Naive B cell (primary cell): ENCODE measurements at places on chromosomes 4 and X.
A peak's percentile ranks its signal among the peaks of the same experiment; 100 is the strongest.

DNA sequence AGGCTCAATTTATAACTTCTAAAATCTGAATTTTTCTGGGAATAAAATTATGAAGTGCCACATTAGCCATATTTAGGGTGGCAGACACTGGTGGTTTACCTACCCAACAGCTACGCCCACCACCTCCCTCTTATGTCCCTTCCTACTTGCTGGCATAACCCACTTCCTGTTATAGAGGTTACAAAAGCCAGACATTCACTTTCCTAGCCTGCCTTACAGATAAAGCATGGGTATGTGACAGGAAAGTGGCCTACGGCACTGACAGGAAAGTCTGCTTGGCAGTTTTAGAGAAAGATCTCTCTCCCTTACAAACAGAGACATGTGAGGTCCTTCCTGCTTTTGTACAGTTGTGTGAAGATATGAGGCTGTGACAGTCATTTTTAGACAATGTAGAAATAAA is 12.4 kb downstream of the DDX53 start:
- no peak overlapping the region for H3K4me3 ChIP-seq
- DNase-seq, result no peak
- no peaks in the 10 kb centered on the region for H3K27me3 ChIP-seq
- H3K4me1 ChIP-seq, result no peaks in the 10 kb centered on the region

DNA sequence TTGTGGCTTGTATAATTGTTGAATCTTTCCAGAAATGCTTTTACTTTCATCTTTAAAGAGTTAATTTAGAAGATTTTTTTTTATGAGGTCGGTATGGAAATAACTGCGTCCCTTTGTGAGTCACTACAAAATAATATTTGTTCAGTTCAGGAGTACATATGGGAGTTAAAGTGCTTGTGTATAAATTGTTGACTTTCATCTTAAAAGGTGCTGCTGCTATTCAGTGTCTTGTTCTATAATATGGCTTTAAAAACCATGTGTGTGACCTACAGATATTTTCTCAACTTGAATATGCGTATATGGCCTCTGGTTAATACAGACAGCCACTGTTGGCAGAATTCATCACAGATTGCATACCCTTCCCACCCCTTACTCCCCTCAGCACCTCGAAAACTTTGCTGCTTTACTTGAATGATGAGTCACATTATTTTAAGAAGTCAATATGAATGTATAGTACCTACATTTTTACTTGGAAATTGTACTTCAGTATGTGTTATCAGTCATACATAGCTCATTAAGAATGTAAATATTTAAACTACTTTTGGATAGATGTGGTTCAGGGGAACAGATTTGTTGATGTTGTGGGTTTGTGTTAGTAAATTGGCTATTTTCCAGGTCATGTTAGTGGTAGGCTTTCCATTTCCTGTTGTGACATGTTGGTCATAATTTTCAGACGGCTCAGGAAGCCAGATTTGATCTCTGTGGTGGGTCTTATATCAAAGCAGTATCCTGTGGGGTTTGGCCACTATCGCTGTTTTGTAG is 1.5 kb downstream of the CLCN3 start:
- no peaks in the 10 kb centered on the region for H3K27me3 ChIP-seq
- H3K4me1 ChIP-seq, result peaks cover 30% of the 10 kb centered on the region
- peak overlapping the region; percentile 75 for H3K4me3 ChIP-seq
- peaks cover 7% of the 10 kb centered on the region for H3K36me3 ChIP-seq

- H3K4me3 ChIP-seq, result no peak overlapping the region
- peaks cover 31% of the 10 kb centered on the region for H3K36me3 ChIP-seq
These were observed 17.1 kb downstream of the DAPP1 start for GRCh38 chr4:99833756-99834155.

- H3K36me3 ChIP-seq, result peaks cover 7% of the 10 kb centered on the region
- H3K4me3 ChIP-seq, result peak overlapping the region; percentile 83
- no peak overlapping the region for H3K27ac ChIP-seq
- H3K27me3 ChIP-seq, result no peaks in the 10 kb centered on the region
These were observed 3.6 kb downstream of the ARAF start for GRCh38 chrX:47564438-47565085.

DNA sequence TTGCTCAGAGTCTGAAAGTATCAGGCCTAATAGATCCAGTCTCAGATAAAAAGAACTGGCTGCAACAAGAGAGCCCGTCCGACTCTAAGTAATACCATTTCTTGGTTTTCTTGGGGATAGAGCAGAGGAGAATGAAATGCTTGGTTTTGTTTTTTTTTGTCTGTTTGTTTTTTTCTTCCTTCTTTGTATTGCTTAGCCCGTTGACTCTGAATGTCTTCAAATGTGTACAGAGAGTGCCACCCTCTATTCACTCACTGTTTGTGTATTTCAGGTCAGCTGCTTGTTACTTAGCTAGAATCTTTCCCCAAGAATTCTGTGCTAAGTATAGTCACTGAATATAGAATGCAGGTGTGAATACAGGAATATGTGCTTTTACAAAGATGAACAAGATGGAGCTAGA is 5.7 kb upstream of the TMEM156 start:
- H3K36me3 ChIP-seq, result no peaks in the 10 kb centered on the region
- no peak overlapping the region for H3K4me3 ChIP-seq
- no peak for DNase-seq
- H3K4me1 ChIP-seq, result peaks cover 33% of the 10 kb centered on the region
- no peaks in the 10 kb centered on the region for H3K27me3 ChIP-seq

DNA sequence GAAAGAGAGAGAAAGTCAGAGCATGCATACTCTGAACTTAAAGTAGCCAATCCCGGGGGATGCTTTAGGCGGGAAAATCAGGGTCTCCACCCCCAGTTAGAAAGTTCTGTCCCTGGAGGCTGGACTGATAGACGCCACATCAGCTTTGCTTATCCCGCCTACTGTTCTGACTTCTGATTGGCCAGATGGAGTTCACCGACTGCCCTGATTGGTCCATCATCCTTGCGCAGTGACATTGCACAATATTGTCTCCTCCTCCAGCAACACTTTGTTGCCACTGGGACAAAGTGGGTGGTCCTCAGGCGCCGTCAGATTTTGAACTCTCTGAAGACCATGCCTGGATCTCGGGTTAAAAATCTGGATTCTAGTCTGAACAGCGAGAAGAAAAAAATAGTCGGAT is 50.3 kb downstream of the SSX3 start:
- DNase-seq, result no peak
- H3K4me1 ChIP-seq, result no peaks in the 10 kb centered on the region
- H3K27me3 ChIP-seq, result peaks cover 8% of the 10 kb centered on the region
- no peak overlapping the region for H3K27ac ChIP-seq
- no peaks in the 10 kb centered on the region for H3K36me3 ChIP-seq

DNA sequence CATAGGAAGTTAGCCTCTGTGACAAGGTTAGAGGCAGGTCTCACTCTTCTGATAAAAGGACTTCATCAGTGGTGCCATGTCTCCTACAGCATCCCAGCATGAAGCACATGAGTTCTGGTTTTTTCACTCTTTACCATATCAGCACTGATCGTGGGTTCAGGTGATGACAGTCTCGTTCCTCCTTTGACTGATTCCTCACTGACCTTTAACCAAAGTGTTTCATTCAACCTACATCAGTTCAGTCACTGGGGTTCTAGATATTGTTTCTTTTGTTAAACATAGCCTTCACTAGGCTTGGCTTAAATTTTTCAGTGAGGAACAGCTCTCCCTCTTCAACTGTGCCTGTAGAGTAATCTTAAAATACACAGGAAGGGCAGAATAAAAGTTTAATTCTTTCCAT is 9.6 kb upstream of the MAGEA8 start:
- no peak for DNase-seq
- no peaks in the 10 kb centered on the region for H3K4me1 ChIP-seq
- no peaks in the 10 kb centered on the region for H3K36me3 ChIP-seq
- H3K27me3 ChIP-seq, result peaks cover 6% of the 10 kb centered on the region
- no peak overlapping the region for H3K4me3 ChIP-seq
- no peak overlapping the region for H3K27ac ChIP-seq

DNA sequence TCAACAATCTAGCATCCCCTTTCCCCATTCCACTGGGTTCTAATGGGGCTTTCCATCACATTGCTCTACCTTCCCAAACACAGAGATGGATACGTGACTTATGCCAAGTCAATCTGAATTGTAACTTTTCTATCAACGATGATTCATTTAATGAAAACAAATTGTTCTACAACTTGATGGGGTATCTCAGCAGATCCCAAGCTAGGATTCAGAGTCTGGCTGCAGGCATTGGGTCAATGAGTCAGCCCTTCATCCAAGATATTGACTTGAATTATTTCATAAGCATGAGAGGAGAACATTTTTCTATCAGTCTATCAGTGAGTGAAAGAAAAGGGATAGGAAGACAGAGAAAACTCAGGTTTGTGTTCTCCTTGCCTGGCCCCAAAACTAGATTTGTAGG is 15.0 kb upstream of the HPGDS start:
- no peak for DNase-seq
- no peaks in the 10 kb centered on the region for H3K36me3 ChIP-seq
- H3K27ac ChIP-seq, result no peak overlapping the region
- no peak overlapping the region for H3K4me3 ChIP-seq
- no peaks in the 10 kb centered on the region for H3K4me1 ChIP-seq

GRCh38 chr4:73066445-73066844 is 3.1 kb downstream of the COX18 start:
- peak overlapping the region; percentile 83 for H3K27ac ChIP-seq
- H3K4me1 ChIP-seq, result peaks cover 14% of the 10 kb centered on the region
- H3K27me3 ChIP-seq, result no peaks in the 10 kb centered on the region
- no peak for DNase-seq

GRCh38 chr4:162016219-162016618 is 147.6 kb downstream of the FSTL5 start:
- H3K4me1 ChIP-seq, result no peaks in the 10 kb centered on the region
- H3K36me3 ChIP-seq, result no peaks in the 10 kb centered on the region
- H3K27me3 ChIP-seq, result no peaks in the 10 kb centered on the region
- H3K27ac ChIP-seq, result no peak overlapping the region

GRCh38 chr4:26558166-26558895 is 25.6 kb upstream of the TBC1D19 start:
- no peak for DNase-seq
- peaks cover 4% of the 10 kb centered on the region for H3K4me1 ChIP-seq
- no peak overlapping the region for H3K27ac ChIP-seq

- H3K4me1 ChIP-seq, result peaks cover 12% of the 10 kb centered on the region
- H3K27ac ChIP-seq, result no peak overlapping the region
- H3K4me3 ChIP-seq, result no peak overlapping the region
- DNase-seq, result peak; percentile 69
These were observed 74.7 kb downstream of the PAQR3 start for GRCh38 chr4:78864405-78865024.

DNA sequence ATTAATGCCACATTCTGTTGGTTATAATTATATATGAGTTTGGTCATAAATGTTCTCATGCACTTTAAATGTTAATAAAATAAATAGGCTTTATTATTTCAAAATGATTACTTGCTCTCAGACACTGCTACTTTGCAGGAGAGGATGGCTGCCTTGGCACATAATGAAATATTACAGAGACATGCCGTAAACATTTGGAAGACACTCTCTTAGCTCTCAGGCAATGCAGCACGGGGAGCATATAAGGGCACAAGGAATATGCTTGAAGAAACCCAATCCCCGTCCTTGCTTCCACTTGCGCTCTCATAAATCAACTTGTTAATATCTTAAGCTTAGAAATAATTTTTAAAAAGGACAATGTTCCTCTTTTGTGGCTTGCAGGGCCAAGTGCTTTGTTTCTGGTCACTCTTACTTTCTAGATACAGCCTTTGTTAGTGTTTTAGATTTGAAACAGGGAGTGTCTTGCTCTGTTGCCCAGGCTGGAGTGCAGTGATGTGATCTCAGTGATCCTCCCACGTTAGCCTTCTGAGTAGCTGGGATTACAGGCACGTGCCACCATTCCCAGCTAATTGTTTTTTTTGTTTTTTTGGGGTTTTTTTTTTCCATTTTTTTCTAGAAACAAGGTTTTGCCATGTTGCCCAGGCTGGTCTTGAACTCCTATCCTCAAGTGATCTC is 445.0 kb downstream of the SPRY1 start:
- no peaks in the 10 kb centered on the region for H3K27me3 ChIP-seq
- H3K27ac ChIP-seq, result no peak overlapping the region
- no peak overlapping the region for H3K4me3 ChIP-seq
- no peak for DNase-seq

DNA sequence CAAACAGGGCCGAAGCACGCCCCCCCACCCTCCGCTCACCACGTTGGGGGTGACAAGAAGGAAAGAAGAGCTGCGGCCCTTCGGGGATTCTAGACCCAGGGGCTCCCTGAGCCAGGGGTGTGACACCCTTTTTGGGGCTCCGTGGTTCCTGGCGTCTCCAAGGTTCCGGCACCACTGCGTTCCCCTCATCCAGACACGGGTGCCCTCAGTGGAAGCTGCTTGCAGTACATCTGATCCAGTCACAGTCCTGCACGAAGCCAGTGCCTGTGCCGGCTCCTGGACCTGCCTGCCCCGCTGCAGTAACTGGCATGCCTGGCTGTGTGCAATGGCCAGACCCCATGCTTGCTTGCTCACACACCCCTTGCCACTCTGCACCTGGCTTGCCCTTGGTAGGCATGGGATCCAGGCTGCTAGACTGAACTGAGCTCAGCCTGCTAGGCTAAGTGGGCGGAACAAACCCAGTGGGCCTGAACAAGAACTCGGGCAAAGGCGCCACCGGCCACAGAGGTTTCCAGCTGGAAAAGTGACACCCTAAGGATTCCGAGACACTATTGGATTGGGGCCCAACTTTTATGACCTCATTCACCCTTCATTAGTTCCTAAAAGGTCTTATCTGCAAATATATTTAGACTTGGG is 420.4 kb upstream of the AGA start:
- no peaks in the 10 kb centered on the region for H3K4me1 ChIP-seq
- no peak for DNase-seq
- H3K4me3 ChIP-seq, result no peak overlapping the region
- H3K36me3 ChIP-seq, result no peaks in the 10 kb centered on the region

DNA sequence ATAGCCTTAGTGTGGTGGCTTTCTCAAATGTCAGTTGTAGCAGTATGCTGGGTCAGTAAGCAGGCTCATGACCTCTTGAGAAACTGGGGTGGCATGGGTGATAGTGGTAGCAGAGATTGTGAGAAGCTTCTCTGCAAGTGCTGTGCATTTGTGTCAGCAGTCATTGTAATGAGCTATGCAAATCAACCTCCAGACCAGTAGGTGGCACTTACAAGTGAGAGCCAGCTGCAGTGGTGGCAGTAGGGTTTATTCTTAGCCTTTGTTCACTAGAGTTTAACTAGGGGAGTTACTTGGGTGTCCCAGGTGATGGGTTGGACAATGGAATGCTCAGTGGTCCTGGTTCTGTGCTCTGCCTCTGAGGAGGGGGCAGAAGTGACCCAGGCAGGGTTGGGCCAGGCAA is 818.7 kb downstream of the PCDH7 start:
- H3K27me3 ChIP-seq, result no peaks in the 10 kb centered on the region
- DNase-seq, result no peak
- no peak overlapping the region for H3K4me3 ChIP-seq
- H3K36me3 ChIP-seq, result no peaks in the 10 kb centered on the region
